ENCODE measurements at places on chromosomes 2 and 18. TPM values are rescaled to one million over a fixed set of nuclear protein-coding genes. Genes with fewer than 3 reads are reported as not detected.

DNA sequence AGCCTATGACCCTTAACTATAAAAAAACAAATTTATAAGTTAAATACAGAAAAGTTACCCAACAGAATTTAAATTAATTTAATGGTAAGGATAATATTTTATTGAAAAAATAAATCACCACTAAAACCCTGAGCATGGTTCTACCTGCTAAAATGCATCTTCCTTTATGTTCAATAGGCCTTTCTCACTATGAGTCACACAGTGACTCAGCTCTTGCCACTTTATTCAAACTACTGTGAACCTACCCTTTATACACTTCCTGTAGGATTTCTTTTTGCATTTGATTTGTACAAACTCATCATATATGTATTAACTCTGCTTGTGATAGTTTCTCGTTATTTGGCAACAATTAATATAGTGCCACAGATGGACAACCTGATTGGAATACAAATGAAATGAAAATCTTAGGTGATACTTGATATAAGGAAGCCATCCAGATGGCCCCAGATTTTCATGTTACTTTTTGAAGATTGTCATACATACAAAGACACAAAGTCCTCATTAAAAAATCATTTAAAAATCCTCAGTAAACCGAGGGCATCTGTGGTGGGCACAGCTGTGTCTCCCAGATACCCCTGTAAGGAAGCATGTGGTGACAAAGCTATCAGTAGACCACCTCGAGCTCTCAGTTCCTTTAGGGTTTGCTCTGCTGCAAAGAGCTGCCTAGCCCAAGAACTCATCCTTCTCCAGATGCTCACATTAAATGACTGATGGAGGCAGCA is 55.2 kb upstream of the COBLL1 start:
- no peak for DNase-seq

- DNase-seq: no peak
These were observed 125.4 kb downstream of the CTIF start for GRCh38 chr18:48663931-48664847.

DNA sequence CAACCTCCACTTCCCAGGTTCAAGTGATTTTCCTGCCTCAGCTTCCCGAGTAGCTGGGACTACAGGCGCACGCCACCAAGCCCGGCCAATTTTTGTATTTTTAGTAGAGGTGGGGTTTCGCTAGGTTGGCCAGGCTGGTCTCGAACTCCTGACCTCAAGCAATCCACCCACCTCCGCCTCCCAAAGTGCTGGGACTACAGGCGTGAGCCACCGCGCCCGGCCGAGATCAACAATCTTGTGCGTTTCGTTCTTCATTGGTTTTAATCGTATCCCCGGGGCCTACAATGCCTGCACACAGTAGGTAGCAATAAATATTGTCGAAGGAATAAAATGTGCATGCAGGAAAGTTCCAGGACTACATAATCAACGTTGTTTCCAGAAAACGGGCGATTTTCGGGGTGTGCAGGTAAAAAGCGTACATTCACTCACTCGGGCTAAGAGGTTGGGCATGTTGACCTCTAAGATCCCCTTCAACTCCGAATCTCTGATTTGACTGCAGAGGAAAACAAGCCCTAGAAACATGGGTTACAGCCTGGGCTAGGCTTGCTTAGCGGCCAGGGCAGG is 2.7 kb upstream of the SOS1 start:
- DNase-seq: no peak

GRCh38 chr2:105828558-105828957 is 83.8 kb downstream of the NCK2 start:
- DNase-seq: no peak

Gene SGPP2
- 0.05 TPM for total RNA-seq

Gene THADA
- 37.2 TPM for total RNA-seq

Gene FBXO36
- 3.9 TPM for total RNA-seq

All from Panc1 (cell line).